ENCODE measurements at places on chromosomes 1 and 21. TPM values are rescaled to one million over a fixed set of nuclear protein-coding genes. Genes with fewer than 3 reads are reported as not detected.
A peak's percentile ranks its signal among the peaks of the same experiment; 100 is the strongest.

DNA sequence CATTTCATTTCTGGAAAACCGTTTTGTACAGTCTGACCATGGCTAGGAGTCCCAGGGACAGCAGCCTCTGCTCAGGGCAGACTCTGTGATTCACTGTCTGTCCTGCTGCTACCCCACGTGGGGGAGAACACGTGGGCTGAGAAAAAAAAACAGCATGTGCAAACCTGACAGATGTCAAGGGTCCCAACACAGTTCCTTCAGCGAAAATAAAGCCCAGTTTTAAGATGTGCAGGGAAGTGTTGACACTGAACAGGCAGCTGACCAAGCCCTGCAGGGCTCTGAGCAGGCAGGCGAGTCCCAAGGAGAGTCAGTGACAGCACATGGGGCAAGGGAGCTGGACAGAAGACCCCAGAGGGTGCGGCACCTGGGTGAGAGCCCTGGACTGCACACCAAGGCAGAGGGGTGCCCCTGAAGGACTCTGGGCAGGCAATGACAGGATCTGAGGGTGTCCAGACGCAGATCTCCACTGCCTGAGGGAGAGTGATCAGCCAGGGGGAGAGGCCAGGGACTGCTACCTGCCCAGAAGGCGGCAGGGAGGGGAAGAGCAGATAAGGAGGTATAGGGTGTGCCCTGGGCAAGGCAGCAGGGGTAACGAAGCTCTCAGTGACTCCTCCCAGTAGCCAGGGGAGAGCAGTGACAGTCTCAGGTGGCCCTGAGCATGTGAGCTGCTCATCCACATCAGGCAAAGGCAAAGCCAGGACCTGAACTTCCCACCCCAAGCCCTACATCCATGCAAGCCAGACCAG, 5.1 kb upstream of the SPATC1L start:
- H3K27ac ChIP-seq: peak overlapping the region; percentile 73
- DNase-seq: peak; percentile 53
- no peak overlapping the region for H3K4me3 ChIP-seq
- no peaks in the 10 kb centered on the region for H3K27me3 ChIP-seq

DNA sequence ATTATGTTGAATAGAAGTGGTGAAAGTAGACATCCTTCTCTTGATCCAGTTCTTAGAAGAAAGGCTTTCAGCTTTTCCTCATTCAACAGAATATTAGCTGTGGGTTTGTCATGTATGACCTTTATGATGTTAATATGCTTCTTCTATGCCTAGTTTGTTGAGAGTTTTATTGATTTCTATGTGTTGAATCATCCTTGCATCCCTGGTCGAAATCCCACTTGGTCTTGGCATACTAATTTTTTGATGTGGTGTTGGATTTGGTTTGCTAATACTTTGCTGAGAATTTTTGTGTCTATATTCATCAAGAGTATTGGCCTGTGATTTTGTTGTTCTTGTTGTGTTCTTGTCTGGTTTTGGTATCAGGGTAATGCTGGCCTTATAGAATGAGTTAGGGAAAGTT, 20.9 kb downstream of the CD55 start:
- H3K36me3 ChIP-seq: peaks cover 48% of the 10 kb centered on the region
- DNase-seq: no peak
- H3K27me3 ChIP-seq: no peaks in the 10 kb centered on the region
- H3K4me3 ChIP-seq: no peak overlapping the region

GRCh38 chr1:169460191-169460833, 25.4 kb downstream of the SLC19A2 start:
- no peaks in the 10 kb centered on the region for H3K27me3 ChIP-seq
- H3K4me1 ChIP-seq: no peaks in the 10 kb centered on the region
- H3K4me3 ChIP-seq: peak overlapping the region; percentile 32
- DNase-seq: peak; percentile 61
- H3K36me3 ChIP-seq: no peaks in the 10 kb centered on the region
- no peak overlapping the region for H3K27ac ChIP-seq

DNA sequence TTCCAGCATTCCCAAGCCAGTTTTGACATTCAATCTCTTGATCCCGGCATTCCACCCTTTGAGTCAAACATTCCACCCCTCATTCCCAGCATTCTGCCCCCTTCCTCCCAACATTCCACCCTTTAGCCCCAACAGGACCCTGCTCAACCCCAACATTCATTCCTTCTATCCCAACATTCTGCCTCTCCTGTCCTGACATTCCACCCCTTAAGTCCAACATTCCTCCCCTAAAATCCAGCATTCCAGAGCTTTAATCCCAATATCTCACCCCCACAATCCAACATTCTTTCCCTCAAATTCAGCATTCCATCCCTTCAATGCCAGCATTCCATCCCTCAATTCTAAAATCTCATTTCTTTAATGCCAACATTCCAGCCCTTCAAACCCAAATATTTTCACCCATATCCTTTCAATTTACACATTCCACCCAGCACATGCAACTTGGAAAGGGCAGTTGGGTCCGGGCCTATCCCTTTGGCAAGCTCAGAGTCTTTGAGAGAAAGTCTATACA, 22.9 kb downstream of the DDX20 start:
- H3K27me3 ChIP-seq: no peaks in the 10 kb centered on the region
- no peak overlapping the region for H3K27ac ChIP-seq
- DNase-seq: no peak

- H3K27ac ChIP-seq: no peak overlapping the region
- H3K36me3 ChIP-seq: no peaks in the 10 kb centered on the region
- peaks cover 5% of the 10 kb centered on the region for H3K4me1 ChIP-seq
Measured at GRCh38 chr1:60972841-60973364, 109.5 kb upstream of the NFIA start.

GRCh38 chr1:14508613-14509012, 89.9 kb upstream of the KAZN start:
- no peak overlapping the region for H3K4me3 ChIP-seq
- H3K4me1 ChIP-seq: no peaks in the 10 kb centered on the region
- no peak overlapping the region for H3K27ac ChIP-seq
- H3K36me3 ChIP-seq: no peaks in the 10 kb centered on the region
- DNase-seq: no peak

GRCh38 chr21:43015906-43016540, 41.7 kb downstream of the PKNOX1 start:
- H3K4me1 ChIP-seq: no peaks in the 10 kb centered on the region
- H3K27ac ChIP-seq: no peak overlapping the region
- no peak overlapping the region for H3K4me3 ChIP-seq
- H3K36me3 ChIP-seq: peaks cover 65% of the 10 kb centered on the region

DNA sequence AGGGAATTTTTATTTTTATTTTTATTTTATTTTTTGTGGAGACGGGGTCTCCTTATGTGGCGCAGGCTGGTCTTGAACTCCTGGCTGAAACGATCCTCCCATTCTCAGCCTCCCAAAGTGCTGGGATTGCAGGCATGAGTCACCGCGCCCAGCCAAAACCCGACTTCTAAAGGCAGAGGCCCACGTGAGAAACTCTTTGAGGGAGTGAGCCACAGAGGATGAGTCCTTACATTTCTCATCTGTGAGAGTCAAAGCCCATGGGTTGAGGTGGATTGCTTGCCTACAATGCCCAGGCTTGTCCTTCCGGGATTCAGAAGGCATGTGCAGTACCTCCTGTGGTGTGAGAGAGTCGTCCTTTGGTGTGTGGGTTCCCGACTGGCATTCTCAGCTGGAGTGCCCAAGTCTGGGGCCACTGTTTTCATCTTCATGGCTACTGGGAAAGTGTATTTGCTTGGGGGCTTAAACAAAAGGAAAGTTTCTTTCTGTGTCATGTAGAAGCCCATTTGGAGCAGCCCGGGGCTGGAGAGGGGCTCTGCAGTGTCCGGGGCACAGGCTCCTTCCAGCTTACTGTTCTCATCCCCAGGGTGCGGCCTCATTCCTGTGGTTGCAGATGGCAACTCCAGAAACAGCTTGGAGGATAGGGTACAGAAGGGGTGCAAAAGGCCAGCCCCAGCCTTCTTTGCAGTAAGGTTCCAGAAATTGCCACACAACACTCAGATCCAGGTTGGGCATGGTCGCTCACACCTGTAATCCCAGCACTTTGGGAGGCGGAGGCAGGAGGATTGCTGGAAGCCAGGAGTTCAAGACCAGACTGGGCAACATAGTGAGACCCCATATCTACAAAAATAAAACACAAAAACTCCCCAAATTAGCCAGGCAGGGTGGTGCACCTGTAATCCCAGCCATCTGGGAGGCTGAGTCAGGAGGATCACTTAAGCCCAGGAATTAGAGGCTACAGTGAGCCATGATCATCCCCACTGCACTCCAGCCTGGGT, 29.4 kb upstream of the CSF3R start:
- no peak for DNase-seq
- peaks cover 6% of the 10 kb centered on the region for H3K27me3 ChIP-seq
- no peaks in the 10 kb centered on the region for H3K36me3 ChIP-seq
- H3K27ac ChIP-seq: no peak overlapping the region
- H3K4me1 ChIP-seq: no peaks in the 10 kb centered on the region

DNA sequence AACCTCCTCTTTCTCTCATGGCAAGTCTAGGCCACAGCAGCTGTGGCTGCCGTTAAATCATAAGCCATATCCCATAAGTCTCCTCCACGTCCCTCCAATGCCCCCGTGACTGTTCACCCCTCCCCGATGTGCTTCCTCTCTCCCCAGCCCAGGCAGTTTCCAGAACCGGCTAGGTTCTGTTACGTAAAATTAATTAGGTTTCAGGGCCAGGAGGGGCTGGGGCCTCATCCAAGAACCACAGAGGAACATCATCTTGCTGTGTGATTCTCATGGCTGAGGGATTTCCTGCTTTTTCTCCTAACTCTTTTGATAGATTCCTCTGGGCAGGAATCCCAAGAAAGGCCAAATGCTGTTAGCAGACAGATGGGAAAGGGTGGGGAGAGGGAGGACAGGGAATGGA, 141.8 kb upstream of the AJAP1 start:
- H3K36me3 ChIP-seq: no peaks in the 10 kb centered on the region
- no peak overlapping the region for H3K4me3 ChIP-seq
- no peak for DNase-seq

DNA sequence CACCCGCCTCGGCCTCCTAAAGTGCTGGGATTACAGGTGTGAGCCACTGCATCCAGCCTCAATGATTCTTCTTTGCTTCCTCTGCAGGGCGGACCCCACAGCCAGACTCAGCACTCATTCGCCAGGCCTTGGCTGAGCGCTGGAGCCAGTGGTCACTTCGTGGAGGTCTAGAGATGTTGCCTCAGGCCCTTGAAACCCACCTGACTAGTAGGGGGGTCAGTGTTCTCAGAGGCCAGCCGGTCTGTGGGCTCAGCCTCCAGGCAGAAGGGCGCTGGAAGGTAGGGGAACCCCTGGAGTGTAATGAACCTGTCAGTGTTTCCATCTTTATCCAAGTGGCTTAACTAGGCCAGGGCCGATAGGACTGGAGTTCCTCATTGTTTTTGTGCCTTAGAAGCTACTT, 2.7 kb downstream of the PPOX start:
- peaks cover 17% of the 10 kb centered on the region for H3K4me1 ChIP-seq
- no peak for DNase-seq
- no peaks in the 10 kb centered on the region for H3K27me3 ChIP-seq
- peaks cover 63% of the 10 kb centered on the region for H3K36me3 ChIP-seq

GRCh38 chr21:46035809-46036695, 54.5 kb downstream of the COL6A1 start:
- H3K27ac ChIP-seq: peak overlapping the region; percentile 52
- H3K4me1 ChIP-seq: no peaks in the 10 kb centered on the region
- H3K4me3 ChIP-seq: no peak overlapping the region
- no peaks in the 10 kb centered on the region for H3K36me3 ChIP-seq
- H3K27me3 ChIP-seq: no peaks in the 10 kb centered on the region

DNA sequence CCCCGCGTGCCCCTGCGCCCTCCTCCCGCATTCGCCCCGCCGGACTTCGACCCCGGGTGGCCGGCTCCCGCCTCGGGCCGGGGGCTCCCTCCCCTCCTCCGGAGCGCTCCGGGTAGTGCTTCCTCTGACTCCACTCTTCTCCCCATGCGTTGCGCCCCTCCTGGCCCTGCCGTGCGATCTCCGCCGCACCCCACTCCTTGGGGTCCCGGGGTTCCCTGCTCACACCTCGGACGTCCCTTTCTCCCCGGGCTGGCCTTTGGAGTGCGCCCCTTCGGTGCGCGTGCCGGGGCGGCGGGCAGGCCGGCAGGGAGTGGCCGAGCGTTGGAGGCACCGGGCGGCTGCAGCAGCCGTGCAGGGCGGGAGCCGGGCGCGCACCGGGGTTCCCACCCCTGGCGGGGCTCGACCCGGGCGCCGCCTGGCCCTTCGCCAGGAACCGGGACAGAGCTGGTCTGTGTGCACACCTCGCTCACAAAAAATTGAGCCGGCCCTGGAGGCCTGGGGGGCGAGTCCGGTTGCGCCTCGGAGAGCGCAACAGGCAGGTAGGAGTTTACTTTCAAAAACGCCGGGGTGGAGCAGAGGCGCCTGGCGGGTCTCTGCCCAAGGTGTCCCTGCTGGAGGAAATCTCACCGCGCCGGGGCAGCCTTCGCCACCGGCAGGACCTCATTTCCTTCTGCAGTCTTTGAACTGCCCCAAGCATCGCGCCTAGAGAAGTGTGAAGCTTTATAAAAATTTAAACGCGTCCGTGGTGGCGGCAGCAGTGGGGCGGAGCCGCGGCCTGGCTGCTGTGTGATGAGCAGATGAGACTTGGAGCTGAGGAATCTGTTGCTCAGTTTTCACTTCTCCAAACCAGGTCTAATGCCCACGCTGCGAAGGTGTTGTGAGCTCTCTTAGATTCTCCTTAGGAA, 650 bp downstream of the VANGL1 start:
- peaks cover 6% of the 10 kb centered on the region for H3K4me1 ChIP-seq
- no peaks in the 10 kb centered on the region for H3K36me3 ChIP-seq
- H3K27ac ChIP-seq: peak overlapping the region; percentile 70

DNA sequence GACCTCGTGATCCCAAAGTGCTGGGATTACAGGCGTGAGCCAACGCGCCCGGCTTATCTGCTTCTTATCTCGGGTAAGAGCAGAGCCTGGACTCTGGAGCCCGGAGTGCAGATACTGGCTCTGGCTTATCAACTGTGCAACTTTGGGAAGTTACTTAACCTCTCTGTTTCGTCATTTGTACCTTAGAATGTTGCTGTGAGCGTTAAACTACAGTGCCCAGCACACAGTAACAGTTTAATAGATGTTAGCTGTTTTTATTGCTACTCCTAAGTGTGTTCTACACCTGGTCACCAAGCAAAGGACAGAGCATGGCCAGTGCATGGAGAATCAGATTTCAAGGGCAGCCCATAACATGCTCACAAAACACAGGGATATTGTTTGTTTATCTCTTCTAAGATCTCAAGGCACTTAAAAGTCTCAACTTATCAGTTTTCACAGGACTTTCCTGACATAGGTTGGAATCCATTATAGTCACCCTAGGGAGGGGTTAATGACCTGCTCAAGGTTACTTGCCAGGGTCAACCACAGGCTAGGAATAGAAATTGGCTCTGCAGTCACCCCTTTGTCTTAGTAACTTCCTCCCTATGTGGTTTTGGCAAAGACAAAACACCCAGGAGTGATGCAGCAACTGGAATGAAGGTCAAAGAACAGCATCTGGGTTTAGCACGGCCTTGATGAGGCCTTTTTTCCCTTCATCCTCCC, 22.5 kb upstream of the SRP9 start:
- no peak overlapping the region for H3K4me3 ChIP-seq
- H3K27me3 ChIP-seq: no peaks in the 10 kb centered on the region
- no peaks in the 10 kb centered on the region for H3K36me3 ChIP-seq
- H3K27ac ChIP-seq: peak overlapping the region; percentile 49
- peaks cover 13% of the 10 kb centered on the region for H3K4me1 ChIP-seq

HNRNPU gene
- total RNA-seq: 273 TPM

VCAM1 gene
- 8.1 TPM for total RNA-seq

HOOK1 gene
- 18.5 TPM for total RNA-seq

KRTAP12-2 gene
- total RNA-seq: not detected

RPTN gene
- total RNA-seq: not detected

Measured in upper lobe of right lung (tissue), 1 donor.